GM06990 (cell line): ENCODE measurements at places on chromosomes 11 and 22.
A peak's percentile ranks its signal among the peaks of the same experiment; 100 is the strongest.

- no peak for DNase-seq
Measured at GRCh38 chr22:30837531-30837930, 131.0 kb downstream of the MORC2 start.

DNA sequence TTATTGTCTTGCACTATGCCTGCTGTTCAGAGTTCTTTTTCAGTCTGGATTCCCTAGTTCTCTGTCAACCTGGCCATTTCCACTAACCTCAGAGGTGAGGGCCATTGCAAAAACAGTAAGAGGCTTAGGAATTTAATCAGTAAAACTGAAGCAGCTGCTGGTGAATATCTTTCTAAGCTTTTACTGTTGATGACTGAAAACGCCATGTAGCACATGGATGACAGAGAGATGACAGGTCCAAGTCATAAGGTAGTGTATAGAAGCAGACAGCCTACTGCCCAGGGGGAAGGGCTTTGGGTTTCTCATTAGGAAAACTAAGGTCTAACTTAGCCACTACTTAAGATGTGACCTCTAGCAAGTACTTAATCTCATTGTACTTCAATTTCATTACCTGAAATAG, 152.6 kb upstream of the DDI1 start:
- DNase-seq: no peak

- no peak for DNase-seq
Measured at GRCh38 chr11:22458161-22458560, 120.0 kb downstream of the SLC17A6 start.

DNA sequence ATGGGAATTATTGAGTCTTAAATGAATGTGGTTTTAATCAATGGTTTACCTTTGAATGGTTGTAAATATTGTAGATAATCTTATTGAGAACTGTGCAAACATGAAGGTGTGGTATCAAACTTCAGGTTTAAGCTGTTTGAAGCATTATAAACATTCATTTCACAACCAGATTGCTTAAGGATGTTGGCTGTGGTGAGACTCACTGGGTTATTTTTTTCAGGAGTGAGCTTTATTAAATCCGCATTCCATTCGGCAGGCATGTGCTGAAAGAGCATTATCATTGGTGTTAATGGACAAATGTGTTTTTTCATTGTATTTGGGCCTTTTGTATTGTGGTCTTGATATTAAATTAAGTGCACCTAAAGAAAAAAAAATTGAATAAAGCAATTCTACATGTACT, 9.7 kb downstream of the MMP3 start:
- no peak for DNase-seq

DNA sequence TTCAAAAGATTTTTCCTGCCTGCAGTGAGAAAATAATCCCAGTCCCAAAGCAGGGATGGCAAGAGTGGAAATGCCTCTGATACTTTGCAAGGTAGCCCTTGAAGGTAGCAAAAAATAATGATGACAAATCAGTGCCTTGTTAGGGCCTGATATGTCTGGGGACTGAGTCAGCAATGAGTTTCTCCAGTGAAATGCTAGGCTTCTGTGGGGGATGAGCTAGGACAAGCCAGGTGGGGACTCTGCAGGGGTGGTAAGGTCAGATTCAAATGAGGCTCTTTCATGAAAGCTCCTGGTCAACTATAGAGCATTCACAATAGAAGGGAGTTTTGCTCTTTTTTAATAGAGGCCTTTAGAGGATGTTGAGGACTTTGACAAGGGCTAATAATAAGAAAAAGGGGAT, 77.7 kb downstream of the ME3 start:
- DNase-seq: no peak

GRCh38 chr11:109425554-109425953, 3.6 kb downstream of the C11orf87 start:
- no peak for DNase-seq

GRCh38 chr11:14577292-14577691, 57.1 kb upstream of the PSMA1 start:
- DNase-seq: no peak

GRCh38 chr11:2989006-2989405, 3.1 kb downstream of the NAP1L4 start:
- no peak for DNase-seq

- no peak for DNase-seq
Measured at GRCh38 chr11:79346021-79346420, 94.8 kb downstream of the TENM4 start.

- DNase-seq: no peak
Measured at GRCh38 chr11:28346721-28347120, 238.5 kb downstream of the METTL15 start.

- peak; percentile 43 for DNase-seq
Measured at GRCh38 chr22:37681556-37682049, 4.5 kb upstream of the NOL12 start.

DNA sequence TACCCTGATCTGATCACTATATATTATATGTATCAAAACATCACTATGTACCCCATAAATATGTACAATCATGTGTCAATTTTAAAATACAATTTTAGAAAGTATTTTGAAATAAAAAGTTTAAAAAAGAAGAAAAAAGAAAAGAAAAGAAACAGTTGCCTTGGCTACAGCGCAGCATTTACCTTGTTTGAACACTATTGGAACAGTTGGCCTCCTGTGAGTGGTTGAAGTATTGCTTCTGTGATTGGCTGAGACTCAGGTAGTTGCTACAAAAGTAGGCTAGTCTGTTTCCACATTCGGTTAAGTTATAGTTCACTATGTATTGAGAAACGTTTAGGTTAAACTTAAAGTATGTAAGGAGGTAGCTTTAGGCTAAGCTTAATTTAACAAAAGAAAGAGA, 7.9 kb upstream of the DTX4 start:
- DNase-seq: no peak

- no peak for DNase-seq
Measured at GRCh38 chr11:27703481-27703880, 3.2 kb upstream of the BDNF start.

GRCh38 chr11:33320814-33321330, 63.7 kb downstream of the HIPK3 start:
- no peak for DNase-seq

DNA sequence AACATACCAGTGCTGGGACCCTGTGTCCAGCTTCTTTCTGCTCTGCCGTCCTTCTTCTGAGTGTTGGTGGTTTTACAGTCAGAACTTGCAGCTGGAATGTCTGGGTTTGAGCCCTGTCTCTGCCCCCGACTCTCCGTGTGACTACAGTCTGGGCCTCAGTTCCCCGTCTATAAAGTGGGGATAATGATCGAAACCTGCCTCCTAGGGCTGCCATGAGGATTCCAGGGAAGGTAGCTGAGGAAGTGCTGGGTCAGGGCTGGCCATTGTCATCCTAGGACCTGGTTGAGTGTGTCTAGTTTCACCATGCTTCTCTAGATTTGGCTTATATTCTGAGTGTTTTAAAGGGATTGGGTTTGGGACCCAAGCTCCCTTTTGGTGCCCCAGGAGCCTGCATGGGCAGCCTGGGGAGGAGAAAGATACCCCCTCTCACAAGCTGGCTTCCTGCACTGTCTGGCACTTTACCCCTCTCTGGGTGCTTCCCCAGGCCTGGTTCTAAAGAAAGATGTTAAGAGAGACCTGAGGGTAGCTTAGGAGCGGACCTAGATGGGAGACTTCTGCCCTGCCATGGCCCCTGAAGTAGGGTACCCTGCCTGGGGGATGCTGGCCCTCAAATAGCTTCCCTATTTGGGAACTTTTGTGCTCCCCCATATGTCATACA, 49.9 kb downstream of the TSPAN18 start:
- DNase-seq: no peak

DNA sequence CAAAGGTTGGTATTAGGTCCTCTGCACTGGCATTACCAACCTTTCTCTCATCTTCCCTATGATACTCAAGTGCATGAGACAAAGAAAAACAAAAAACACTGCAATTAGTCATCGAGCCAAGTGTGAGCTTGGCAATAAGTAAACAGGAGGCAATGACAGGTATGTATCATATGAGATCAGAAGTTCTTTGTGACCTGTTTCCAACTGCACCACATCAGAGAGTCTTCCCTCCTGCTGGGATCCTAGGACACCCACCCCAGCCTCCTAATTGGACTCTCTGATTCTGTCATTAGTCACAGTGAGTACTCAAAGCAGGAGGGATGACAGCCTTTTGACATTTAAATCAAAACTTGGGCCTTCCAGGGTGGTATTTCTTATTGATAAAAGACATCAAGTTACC, 7.8 kb upstream of the JAML start:
- no peak for DNase-seq

DNA sequence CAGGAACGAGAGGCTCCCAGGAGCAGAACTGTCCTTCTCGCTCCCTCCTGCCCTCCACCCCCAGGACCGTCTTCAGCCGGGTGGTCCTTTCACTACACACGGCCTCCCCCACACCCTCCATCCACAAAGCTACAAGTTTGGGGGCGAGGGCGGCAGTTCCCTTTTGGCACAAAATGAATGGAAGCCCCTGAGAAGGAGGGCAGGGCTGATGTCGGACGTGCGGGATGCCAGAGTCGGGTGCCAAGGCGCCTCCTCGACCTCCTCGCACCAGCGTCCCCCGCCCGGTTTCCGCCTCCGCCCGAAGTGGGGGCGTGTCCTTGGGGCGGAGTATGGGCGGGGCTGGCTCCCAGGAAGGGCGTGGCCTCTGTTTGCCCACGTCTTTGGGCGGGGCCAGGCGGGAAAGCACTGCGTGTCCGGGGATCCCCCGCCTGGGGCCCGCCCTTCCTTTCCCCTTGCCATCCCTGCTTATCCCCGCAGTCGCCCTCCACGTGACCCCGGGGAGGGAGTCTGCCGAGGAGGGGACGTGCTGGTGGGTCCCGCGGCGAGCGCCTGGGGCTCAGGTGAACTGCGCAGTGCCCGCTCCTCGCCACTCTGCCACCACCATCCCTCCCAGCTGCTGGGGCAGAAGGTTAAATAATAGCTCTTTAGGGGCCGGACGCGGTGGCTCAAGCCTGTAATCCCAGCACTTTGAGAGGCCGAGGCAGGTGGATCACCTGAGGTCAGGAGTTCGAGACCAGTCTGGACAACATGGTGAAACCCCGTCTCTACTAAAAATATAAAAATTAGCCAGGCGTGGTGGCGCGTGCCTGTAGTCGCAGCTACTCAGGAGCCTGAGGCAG, 937 bp upstream of the EFEMP2 start:
- DNase-seq: peak; percentile 92

DNA sequence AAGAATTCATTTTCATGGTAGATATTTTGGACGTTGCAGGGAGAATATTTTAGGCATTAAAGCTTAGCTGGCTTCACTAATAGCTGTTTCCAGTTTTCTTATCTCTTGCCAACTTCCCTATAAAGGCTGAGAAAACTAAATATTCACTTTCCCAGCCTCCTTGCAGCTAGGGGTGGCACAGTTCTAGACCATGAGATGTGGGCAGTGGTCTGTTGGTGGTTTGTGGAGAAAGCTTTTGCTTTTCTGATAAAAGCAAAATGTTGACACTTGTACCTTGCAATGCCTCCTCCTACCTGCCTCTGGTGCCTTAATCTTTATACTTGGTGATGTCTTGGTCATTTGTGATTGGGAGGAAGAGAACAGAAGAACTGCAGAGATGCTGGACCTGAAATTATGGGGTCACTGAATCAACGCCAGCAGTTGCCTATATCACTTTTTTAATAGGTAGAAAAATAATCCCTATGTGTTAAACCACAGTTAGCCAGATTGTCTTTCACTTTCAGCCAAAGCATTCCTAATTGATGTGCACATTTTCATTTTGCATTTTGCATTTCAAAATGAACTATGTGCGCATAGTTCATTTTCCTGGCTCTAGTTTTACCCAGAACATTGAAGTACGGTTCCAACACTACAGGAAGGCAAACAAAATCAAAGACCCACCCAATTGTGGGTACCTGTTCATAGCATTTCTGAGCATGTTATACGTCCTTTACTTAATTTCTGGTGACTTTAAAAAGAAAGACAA, 24.9 kb upstream of the ABTB2 start:
- no peak for DNase-seq

GRCh38 chr11:64531906-64532312, 59.1 kb upstream of the SLC22A12 start:
- DNase-seq: no peak

GRCh38 chr11:367956-368413, 1.3 kb upstream of the B4GALNT4 start:
- no peak for DNase-seq

DNA sequence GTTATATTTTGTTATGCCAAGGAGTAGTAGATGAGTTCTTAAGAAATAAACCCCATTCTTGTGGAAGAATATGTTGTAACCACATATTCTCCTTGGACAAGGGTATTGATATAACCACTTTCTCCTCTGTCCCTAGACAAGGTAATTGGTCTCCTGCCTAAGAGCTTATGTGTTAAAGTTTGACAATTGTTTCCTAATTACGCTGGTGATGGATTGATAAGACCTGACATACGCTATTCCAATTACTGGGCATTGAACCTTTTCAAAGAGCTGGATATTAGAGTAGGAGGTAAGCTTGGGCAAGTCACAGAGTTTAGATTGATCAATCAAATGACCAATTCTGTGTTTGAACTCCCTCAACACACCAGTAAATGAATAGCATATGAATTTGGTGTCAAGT, 88.9 kb downstream of the RAB38 start:
- no peak for DNase-seq

- DNase-seq: peak; percentile 83
Measured at GRCh38 chr22:42661985-42662831, 13.0 kb upstream of the CYB5R3 start.

- no peak for DNase-seq
Measured at GRCh38 chr22:46598737-46599424, 21.3 kb upstream of the GRAMD4 start.

DNA sequence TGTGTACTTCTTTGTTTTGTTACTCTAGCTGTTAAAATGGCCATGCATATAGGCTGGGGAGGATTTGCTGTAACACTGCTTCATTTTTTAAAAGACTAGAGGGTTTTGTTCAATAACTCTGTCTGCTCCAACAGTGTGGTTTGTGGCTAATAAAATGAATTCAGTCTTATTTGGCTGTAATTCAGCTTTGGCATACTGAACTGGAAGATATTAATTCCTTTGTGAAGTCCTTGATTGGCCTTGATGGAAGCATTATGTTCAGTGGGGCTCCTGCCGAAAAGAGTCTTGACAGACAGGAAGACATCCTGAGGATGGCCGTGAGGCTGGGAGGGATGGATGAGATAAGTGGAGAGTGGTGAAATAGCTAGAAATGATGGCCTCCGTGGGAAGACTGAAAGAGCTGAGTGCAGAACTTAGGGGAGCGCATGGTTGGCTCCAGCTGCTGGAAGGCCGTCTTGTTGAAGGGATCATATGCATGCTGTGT, 44.8 kb upstream of the MYO18B start:
- DNase-seq: no peak

GRCh38 chr22:46795845-46796565, 33.6 kb downstream of the TBC1D22A start:
- no peak for DNase-seq

- peak; percentile 50 for DNase-seq
Measured at GRCh38 chr11:111777094-111778046, 11.2 kb upstream of the PPP2R1B start.

DNA sequence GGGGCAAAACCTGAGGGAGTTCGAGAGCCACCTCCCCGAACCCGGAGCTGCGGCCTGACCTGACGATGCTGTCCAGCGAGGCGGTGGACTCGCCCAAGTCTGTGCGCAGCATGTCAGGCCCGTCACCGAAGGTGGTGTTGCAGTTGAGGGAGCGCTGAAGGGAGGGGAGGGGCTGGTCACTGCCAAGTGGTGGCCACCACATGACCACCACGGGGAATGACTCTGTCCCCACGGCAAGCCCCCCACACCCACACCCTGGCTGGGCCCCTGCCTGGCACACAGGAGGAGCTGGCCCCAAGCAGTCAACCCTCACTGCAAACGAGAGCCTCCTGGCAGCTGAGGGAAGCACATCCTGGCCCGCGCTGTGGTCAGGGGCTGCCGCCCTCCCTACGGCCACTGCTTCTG, 30.8 kb downstream of the TRMU start:
- no peak for DNase-seq

- no peak for DNase-seq
Measured at GRCh38 chr11:59154610-59155009, 12.0 kb downstream of the FAM111A start.

GRCh38 chr11:19327280-19327679, 86.5 kb upstream of the E2F8 start:
- no peak for DNase-seq
